Fibroblast of skin of right biceps (primary cell): ENCODE measurements at places on chromosomes 6 and 20.

- DNase-seq = peak; percentile 48
Measured at GRCh38 chr20:37538003-37538402, 10.3 kb upstream of the BLCAP start.

GRCh38 chr20:36394340-36394965, 88.3 kb downstream of the DLGAP4 start:
- DNase-seq = peak; percentile 4

DNA sequence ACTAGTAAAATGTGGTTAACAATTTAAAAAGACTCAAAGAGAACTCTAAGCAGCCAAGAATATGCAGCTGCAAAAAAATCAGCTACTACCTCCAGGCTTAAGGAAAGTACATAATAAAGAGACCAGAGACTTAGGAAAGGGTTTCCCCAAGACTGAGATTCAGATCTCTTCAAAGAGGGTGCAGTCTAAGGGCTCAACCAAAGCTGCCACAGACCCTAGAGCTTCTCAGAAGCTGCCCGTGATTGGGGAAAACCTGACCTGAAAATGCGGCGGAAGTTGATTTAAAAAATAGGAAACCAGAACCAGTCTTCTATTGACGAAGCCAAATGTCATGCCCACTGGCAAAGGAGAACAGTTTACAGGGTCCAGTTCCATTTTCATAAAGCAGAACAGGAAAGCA, 516.8 kb upstream of the MARCKS start:
- DNase-seq = no peak

- peak; percentile 19 for DNase-seq
Measured at GRCh38 chr6:167825332-167826229, 1.1 kb upstream of the AFDN start.

DNA sequence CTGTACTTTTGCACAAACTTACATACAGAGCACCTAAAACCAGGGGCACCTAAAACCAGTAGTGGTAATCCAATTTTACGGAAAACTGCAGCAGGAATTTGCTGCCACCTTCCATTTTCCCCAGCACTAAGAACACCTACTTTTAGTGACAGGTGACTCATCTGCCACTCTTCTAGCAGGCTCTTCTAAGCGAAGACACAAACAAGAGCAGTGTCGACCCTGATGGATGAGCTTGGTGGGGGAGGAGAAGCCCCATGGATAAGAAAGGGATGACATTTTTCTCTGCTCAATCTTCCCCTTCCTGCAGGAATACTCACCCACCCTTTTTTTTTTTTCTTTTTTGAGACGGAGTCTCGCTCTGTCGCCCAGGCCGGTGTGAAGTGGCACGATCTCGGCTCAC, 116.9 kb downstream of the GMPR start:
- DNase-seq = no peak

DNA sequence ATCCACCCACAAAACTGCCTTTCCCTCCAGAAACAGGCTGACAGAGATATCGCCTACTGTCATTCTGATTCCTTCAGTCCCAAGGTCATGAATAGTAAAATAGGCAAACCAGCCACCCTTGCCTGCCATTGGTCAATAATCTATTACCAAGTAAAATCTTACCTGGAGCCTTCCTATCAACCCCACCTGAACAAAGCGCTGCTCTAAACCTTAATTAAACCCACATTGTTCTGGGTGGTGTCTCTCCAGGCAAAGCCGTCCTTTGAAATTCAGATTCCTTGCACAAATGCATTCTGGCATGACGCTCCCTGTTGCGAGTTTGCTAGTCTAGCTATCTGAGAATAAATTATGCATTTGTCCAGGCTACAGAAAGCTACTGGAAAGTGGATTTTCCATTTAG, 291.6 kb upstream of the ECI2 start:
- no peak for DNase-seq

GRCh38 chr6:132390017-132390416, 11.3 kb downstream of the MOXD1 start:
- DNase-seq = no peak

DNA sequence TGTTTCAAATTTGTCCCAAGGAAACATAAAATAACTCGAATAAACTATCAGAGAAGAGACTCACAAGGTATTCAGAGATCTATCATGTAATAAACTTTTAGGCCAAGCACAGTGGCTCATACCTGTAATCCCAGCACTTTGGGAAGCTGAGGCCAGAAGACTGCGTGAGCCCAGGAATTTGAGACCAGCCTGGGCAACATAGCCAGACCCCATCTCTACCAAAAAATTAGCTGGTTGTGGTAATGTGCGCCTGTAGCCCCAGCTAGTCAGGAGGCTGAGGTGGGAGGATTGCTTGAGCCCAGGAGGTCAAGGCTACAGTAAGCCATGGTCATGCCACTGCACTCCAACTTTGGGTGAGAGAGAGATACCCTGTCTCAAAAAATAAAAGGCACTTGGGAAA, 79.2 kb upstream of the GCM1 start:
- DNase-seq = no peak

- DNase-seq = peak; percentile 18
Measured at GRCh38 chr6:106745824-106746582, 116.6 kb downstream of the QRSL1 start.
